ENCODE measurements at places on chromosomes 6 and 20.

DNA sequence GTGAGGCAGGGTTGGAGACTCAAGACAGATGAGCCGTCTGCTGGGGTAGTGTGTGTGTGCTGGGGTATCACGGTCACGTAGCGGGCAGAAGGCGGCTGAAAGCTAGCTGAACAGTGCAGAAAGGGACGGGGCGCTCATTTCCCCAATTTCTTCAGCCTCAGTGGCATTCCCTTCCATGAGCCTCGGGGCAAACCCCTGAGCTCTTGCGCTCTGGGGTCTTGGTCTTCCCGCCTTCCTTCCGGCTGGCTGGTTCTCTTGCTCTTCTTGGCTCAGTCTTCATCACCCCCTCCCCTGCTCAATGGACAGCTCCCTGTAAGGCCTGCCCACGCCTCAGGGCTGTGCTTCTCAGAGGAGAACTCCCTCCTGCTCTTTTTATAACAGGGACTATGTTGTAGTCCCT, 15.5 kb upstream of the TMEM181 start:
- no peak for DNase-seq

DNA sequence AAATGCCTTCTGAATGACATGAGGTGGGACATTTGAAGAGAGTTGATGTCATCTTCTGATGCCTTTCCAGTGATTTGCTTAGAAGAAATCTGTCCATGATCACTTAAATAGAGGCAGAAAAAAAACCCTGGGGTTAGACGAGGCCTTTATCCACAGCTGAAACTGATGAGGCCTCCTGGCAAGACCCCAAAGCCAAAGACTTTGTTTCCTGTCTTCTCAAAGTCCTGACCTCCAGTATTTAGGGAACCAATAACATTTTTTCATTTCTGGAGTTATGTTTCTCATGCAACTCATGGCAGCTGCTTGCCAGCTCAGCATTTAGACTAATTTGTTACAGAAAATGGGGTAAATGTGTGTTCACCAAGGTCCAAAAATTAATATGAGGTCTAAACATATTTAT, 248.0 kb upstream of the PRDM1 start:
- DNase-seq, result no peak

DNA sequence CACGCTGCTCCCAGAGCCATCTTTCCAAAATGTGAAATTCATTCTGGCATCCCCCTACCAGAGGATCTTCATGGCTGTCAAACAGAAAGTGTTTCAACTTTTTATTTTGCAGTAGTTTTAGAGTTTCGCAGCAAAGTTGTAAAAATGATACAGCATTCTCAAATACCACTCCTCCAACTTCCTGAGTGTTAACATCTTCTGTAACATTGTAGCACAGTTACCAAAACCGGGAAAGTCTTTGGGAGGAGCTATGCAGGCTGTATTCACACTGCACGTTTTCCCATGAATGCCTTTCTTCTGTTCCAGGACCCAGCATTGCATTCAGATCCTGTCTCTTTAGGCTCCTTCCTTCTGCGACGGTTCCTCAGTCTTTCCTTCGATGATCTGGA, 30.1 kb downstream of the CDYL start:
- DNase-seq, result no peak

- no peak for DNase-seq
Measured at GRCh38 chr6:138533667-138534066, 34.4 kb upstream of the NHSL1 start.

- DNase-seq, result no peak
Measured at GRCh38 chr6:1380625-1381427, 8.6 kb upstream of the FOXF2 start.

GRCh38 chr6:34771727-34772126, 14.4 kb downstream of the SNRPC start:
- DNase-seq, result peak; percentile 72

DNA sequence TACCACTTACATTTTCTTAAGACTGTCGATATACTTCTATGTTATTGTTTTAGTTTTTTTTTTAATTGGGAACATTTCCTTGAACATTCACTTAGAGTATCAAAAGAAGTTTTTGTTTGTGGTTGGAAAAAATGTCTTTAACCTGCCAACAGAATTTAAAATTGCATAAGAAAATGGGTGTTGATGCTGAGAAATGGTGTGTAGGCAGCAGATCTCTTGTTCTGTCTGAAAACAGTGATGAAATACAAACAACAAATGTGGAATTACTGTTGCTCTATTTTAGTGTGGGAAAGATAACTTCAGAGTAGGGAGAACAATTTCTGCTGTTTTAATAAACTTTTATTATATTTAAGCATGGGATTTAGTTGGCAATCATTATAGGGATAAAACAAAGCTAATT, 293.5 kb downstream of the CDKAL1 start:
- DNase-seq, result peak; percentile 72

DNA sequence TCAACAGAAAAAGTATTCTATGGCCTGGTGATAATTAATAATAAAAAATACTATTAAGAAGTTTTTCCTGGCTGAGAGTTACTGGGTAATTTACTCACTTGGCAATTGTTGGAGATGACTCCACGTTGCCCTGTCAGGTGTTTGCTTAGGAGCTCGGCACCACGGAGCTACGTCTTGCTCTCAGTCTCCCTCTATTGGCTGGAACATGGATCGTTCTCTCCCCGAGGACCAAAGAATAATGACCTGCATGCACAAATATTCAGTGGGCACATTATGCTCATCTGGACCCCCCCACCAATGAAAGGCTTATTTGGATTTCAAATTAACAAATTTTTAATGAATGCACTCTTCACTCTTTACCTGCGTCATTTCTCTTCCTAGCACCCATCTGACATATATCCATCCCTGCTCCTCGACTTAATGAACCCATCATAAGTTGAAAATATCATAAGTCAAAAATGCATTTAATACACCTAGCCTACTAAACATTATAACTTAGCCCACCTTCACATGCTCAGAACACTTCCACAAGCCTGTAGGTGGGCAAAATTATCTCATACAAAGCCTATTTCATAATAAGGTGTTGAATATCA, 71.0 kb upstream of the CD83 start:
- DNase-seq, result peak; percentile 45

DNA sequence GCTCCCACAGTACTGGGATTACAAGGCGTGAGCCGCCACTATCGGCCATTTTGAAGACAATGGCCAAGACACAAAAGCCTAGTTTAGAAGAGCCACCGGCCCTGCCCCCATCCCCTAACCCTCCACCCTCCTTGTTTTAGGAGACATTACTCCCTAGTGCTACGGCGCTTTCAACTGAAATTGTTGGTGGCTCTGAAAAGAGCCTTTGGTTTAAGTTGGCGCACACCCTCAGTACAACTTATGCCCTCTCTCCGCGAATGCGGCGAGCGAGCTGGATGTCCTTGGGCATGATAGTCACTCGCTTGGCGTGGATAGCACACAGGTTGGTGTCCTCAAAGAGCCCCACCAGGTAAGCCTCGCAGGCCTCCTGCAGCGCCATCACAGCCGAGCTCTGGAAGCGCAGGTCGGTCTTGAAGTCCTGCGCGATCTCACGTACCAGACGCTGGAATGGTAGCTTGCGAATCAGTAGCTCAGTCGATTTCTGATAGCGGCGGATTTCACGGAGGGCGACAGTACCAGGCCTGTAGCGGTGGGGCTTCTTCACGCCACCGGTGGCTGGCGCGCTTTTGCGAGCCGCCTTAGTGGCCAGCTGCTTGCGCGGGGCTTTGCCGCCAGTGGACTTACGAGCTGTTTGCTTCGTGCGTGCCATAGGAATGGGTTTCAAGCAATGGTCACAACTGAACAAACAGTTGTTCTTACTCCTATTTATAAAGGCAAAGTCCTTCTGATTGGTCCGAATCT, 114.9 kb upstream of the BTN3A2 start:
- peak; percentile 88 for DNase-seq

GRCh38 chr6:32785781-32786533, 22.6 kb upstream of the HLA-DQB2 start:
- peak; percentile 52 for DNase-seq

- no peak for DNase-seq
Measured at GRCh38 chr6:168686831-168687730, 246.1 kb downstream of the SMOC2 start.

GRCh38 chr20:21106171-21107017, at the start of gene LINC00237:
LINC00237 (minus strand) TSS chr20:21106358.
- no peak for DNase-seq

- no peak for DNase-seq
Measured at GRCh38 chr6:138586638-138587037, 87.3 kb upstream of the NHSL1 start.

DNA sequence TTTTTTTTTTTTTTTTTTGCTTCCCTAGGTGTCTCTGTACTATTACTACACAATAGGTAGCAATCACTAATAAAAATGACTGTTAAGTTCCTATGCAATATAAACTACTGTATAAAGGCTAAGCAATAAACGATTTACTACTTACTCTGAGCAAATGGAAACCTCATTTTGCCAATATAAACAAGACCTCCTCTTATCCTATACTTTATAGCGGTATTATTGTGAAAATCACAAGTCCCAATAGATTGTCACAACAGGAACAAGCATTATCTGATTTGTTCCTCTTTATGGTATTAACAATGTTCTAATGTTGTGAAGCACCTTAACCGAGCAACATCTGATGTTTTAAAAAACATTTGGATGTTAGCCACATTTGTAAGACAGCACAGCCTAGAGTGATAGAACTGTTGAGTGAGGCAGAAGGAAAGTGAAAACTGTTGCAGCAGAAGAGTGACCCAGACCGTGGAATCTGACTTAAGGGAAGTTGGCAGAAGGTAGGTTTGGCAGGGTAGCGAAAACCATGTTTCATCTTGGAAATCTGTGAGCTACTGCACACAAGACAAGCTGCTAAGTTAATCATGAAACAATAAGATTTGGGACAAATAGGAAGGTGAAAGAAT, 94.2 kb downstream of the MYLK4 start:
- DNase-seq, result no peak

DNA sequence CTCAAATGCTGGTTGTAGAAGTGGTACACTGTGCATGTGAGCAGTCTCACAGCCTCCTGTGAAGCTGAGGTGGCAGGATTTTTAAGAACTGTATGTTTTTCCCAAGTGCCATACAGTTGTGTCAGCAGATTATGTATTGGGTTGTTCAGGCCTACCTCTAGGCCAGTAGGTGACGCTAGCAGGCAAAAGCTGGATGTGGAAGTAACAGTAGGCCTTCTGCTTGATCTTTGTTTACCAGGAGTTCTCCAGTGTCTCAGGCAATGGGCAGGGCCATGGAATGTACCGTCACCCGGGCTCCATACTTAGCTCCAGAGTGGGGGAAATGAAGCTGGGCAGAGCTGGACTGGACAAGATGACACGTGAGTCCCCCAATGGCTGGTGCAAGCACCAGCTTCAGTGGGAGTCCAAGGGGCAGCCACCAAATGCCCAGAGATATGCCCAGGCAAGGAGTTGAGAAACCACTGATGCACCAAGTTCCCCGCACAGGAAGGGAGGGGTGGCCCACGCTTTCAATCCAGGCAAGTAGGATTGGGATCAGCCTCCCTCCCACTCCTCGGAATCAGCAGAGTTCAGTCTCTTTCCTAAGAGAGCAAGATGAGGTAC, 289.7 kb downstream of the HTR1B start:
- no peak for DNase-seq

GRCh38 chr6:130879826-130880225, 52.6 kb downstream of the SMLR1 start:
- no peak for DNase-seq
